ENCODE measurements at places on chromosomes 5 and 9. TPM values are rescaled to one million over a fixed set of nuclear protein-coding genes. Genes with fewer than 3 reads are reported as not detected.

STING1 gene
- 15.1 TPM for total RNA-seq

- H3K36me3 ChIP-seq: no peaks in the 10 kb centered on the region
- no peak for DNase-seq
- no peak overlapping the region for H3K27ac ChIP-seq
- no peaks in the 10 kb centered on the region for H3K27me3 ChIP-seq
- H3K4me1 ChIP-seq: no peaks in the 10 kb centered on the region
Measured at GRCh38 chr5:146098047-146098446, 7.3 kb downstream of the PLAC8L1 start.

DNA sequence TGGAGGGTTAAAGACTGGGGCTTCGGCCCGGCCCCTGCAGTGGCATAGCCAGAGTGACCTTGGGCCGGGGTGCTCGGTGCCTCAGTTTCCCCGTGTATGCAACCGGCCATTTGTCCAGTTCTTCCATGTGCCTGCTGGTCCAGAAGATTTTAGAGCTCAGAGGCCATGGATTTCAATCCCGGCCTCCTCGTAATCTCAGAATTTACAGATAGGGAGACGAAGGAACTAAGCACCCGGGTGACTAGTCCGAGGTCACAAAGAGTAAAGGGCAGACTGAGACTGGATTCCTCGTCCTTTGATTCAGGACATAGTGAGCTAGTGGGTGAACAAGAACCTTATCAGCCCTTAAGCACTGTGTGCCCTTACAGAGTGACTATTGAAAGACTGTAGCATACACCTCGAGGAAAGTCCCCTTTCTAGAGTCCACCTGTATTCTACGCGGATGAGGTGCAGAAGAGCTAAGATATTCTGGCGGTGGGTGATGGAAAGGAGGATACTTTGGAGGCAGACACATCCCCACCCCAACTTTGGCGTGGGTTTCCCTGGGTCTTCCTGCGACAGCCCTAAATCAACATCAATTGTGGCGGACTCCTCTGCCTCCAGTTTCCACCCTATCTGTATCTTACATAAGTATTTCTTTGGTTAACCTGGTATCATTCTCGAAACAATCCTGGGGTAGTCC lies 597 bp downstream of the SLC31A1 start:
- no peaks in the 10 kb centered on the region for H3K4me1 ChIP-seq
- no peak for DNase-seq
- no peaks in the 10 kb centered on the region for H3K27me3 ChIP-seq

DNA sequence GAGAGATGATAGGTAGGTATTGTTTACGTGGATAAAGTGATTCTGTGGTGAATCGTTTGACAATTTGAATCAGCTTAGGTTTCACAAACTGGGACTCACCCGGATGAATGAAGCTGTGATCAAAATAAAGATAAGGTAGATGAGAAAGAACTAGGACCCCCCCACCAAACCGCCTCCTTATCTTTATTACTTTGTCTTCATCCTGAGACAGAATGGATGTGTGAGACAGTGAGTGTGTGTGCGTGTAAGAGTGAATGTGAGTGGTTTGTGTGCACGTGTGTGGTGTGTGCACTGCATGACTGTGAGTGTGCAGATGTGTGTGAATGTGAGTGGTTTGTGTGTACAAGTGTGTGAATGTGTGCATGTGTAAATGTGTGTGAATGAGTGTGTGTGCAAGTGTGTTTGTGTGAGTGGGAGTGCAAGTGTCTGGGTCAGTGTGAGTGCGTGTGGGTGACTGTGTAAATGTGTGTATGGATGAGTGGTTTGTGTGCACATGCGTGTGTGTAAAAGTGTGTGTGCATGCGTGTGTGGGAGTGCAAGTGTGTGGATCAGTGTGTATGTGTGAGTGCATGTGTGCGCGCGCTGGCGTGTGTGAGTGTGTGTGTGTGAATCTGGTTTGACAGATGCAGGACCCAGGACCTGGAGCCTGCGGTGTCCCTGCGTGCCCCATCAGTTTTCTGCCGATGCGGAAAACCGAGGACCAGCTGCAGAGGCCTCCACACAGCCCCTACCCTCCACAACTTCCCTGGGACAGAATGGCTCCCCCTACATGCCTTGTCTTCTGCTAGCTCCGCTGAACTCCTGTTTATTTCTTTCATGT lies 11.4 kb upstream of the ENG start:
- no peaks in the 10 kb centered on the region for H3K27me3 ChIP-seq
- no peaks in the 10 kb centered on the region for H3K4me1 ChIP-seq
- no peak overlapping the region for H3K27ac ChIP-seq
- H3K4me3 ChIP-seq: no peak overlapping the region
- DNase-seq: no peak

VCAN gene
- 10.5 TPM for total RNA-seq

- H3K4me1 ChIP-seq: no peaks in the 10 kb centered on the region
- no peak overlapping the region for H3K27ac ChIP-seq
- no peaks in the 10 kb centered on the region for H3K36me3 ChIP-seq
Measured at GRCh38 chr9:83167126-83167525, 104.2 kb upstream of the RASEF start.

GRCh38 chr5:137734962-137735554 lies 831 bp downstream of the KLHL3 start:
- H3K4me1 ChIP-seq: peaks cover 5% of the 10 kb centered on the region
- peak; percentile 50 for DNase-seq
- peak overlapping the region; percentile 35 for H3K4me3 ChIP-seq
- no peaks in the 10 kb centered on the region for H3K27me3 ChIP-seq
- peak overlapping the region; percentile 50 for H3K27ac ChIP-seq

GRCh38 chr5:17317473-17317872 lies 100.0 kb downstream of the BASP1 start:
- DNase-seq: peak; percentile 63
- no peaks in the 10 kb centered on the region for H3K36me3 ChIP-seq
- no peak overlapping the region for H3K4me3 ChIP-seq
- H3K27me3 ChIP-seq: no peaks in the 10 kb centered on the region
- H3K4me1 ChIP-seq: no peaks in the 10 kb centered on the region

GRIN3A gene
- total RNA-seq: not detected

DNA sequence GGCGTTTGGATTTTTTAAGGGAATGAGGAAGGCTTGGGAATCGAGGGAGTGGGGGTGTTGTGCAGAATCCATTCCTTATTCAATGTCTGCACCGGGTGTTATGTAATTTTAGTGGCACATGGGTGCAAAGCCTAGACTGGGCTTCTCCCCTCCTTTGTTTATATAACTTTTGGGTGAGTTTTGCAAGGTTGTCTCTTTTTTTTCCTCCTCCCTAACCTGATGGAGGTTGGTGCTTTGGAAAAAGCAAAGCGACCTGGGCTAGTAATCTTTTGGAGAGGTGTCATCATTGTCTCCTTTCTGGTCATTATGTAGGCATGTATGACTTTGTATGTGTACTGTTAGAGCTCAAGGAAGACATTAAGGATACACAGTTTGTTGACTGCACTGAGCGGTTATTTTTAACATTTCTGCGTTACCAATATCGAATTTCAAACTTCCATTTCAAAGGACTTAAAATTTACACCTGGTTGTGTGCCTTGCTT lies 3.1 kb downstream of the SMARCA2 start:
- H3K4me3 ChIP-seq: peak overlapping the region; percentile 92
- no peaks in the 10 kb centered on the region for H3K36me3 ChIP-seq
- H3K4me1 ChIP-seq: peaks cover 41% of the 10 kb centered on the region

GARIN3 gene
- total RNA-seq: not detected

GRCh38 chr9:17875886-17876285 lies 297.0 kb downstream of the SH3GL2 start:
- H3K36me3 ChIP-seq: no peaks in the 10 kb centered on the region

- no peaks in the 10 kb centered on the region for H3K36me3 ChIP-seq
- no peaks in the 10 kb centered on the region for H3K27me3 ChIP-seq
- no peaks in the 10 kb centered on the region for H3K4me1 ChIP-seq
- DNase-seq: no peak
- no peak overlapping the region for H3K4me3 ChIP-seq
Measured at GRCh38 chr5:127871503-127872153, 168.4 kb downstream of the CCDC192 start.

GRCh38 chr5:131206772-131207171 lies 36.0 kb downstream of the LYRM7 start:
- DNase-seq: no peak
- H3K27ac ChIP-seq: no peak overlapping the region
- H3K4me1 ChIP-seq: no peaks in the 10 kb centered on the region
- no peak overlapping the region for H3K4me3 ChIP-seq
- H3K27me3 ChIP-seq: no peaks in the 10 kb centered on the region

GRCh38 chr9:105883847-105884246 lies 189.5 kb downstream of the TMEM38B start:
- H3K4me1 ChIP-seq: no peaks in the 10 kb centered on the region
- no peak overlapping the region for H3K27ac ChIP-seq
- H3K4me3 ChIP-seq: no peak overlapping the region
- no peaks in the 10 kb centered on the region for H3K36me3 ChIP-seq

- H3K27me3 ChIP-seq: no peaks in the 10 kb centered on the region
- H3K4me3 ChIP-seq: no peak overlapping the region
- no peak overlapping the region for H3K27ac ChIP-seq
- no peaks in the 10 kb centered on the region for H3K4me1 ChIP-seq
- no peak for DNase-seq
- H3K36me3 ChIP-seq: no peaks in the 10 kb centered on the region
Measured at GRCh38 chr5:5386329-5386728, 36.1 kb upstream of the ICE1 start.

GRCh38 chr9:137220317-137221094 lies 1.5 kb downstream of the RNF208 start:
- H3K4me1 ChIP-seq: peaks cover 44% of the 10 kb centered on the region
- no peak for DNase-seq
- peaks cover 4% of the 10 kb centered on the region for H3K36me3 ChIP-seq
- no peak overlapping the region for H3K4me3 ChIP-seq

DNA sequence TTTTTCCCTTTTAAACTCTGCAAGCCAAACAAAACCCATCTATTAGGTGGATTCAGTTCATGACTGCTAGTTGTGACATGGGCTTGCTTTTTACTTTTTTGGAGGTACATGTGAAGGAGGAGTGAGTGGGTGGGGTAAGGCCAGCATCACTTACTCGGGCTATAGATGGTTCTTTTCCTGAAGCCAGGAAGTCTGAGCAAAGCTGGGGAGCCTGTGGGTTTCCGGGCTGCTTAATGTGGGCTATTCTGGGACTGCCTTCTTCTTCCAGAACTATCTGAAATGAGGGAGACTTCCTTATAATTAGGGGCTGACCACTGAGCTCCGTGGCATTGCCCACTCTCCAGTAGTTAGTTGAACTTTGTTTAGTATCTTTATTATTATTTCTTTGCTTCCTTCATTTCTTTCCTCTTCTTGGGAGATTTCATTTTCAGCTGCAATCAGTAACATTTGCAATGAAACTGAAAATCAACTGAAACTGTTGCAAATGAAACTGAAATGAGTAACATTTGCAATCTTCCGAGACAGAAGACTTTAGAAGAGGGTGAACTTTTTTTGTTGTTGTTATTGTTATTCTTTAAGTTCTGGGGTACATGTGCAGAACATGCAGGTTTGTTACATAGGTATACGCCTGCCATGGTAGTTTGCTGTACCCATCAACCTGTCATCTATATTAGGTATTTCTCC lies 204.9 kb downstream of the LRRC70 start:
- no peak for DNase-seq
- H3K27ac ChIP-seq: no peak overlapping the region
- H3K4me3 ChIP-seq: no peak overlapping the region
- H3K27me3 ChIP-seq: no peaks in the 10 kb centered on the region
- no peaks in the 10 kb centered on the region for H3K4me1 ChIP-seq

DNA sequence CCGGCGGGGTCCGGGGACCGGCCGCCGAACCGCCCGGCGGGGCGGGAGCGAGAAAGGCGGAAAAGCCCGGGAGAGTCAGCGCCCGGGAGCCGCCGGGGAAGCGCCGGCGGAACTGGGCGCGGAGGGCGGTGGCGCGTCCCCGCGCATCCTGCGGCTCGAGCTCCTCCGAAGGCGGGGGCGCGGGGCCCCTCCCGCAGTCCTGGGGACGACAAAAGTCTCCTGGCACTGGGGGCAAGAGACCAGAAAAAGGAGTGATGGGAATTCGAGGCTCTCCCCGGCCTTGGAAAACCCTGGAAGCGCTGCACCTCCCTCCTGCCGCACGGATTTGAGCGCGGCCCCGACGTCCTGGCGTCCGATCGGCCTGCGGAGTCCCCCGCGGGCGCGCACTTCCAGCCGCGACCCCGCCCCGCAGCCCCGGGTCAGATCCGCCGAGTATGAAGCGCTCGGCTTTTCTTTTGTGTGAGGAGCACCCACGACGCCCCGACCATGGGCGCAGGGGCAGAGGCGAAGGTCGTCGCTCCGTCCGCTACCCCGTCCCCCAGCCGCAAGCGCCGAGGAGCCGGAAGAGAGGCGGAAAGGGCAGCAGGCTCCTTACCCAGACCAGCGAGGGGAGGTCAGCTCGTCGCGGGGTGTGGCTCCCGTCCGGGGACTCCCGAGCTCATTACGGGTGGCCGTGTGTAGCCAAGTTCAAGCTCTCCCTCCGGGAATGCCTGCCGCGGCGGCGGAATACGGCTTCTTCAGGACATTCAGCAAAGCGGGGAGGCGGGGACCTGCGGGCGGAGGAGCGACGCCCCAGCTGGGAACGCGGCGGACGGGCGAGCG lies at the start of gene EPB41L4A:
Gene EPB41L4A, minus strand, starts transcription at position 114 of the 822 bp plus-strand sequence. CDS start 238 bp downstream, outside the sequence.
- no peak for DNase-seq
- H3K27me3 ChIP-seq: no peaks in the 10 kb centered on the region
- no peaks in the 10 kb centered on the region for H3K4me1 ChIP-seq
- no peaks in the 10 kb centered on the region for H3K36me3 ChIP-seq

DNA sequence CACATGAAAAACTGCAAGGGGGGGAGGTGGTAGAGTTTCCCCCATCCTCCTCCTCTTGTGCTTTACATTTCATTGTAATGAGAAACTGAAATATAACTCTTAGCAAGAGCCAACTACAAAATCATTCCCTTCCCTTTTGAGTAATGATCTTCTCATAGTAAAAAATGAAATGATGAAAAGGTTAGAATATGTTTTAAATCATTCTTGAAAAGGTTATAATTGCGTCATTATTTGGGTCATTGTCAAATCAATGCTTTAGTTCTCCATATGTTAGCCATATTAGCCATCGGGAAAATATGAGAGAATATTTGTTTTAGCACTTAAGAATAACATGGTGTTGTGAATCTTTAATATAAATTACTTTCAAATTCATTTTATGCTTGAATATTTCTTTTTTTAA lies 1185.0 kb upstream of the CDH18 start:
- no peak for DNase-seq
- H3K4me3 ChIP-seq: no peak overlapping the region
- no peak overlapping the region for H3K27ac ChIP-seq
- H3K36me3 ChIP-seq: no peaks in the 10 kb centered on the region

DNA sequence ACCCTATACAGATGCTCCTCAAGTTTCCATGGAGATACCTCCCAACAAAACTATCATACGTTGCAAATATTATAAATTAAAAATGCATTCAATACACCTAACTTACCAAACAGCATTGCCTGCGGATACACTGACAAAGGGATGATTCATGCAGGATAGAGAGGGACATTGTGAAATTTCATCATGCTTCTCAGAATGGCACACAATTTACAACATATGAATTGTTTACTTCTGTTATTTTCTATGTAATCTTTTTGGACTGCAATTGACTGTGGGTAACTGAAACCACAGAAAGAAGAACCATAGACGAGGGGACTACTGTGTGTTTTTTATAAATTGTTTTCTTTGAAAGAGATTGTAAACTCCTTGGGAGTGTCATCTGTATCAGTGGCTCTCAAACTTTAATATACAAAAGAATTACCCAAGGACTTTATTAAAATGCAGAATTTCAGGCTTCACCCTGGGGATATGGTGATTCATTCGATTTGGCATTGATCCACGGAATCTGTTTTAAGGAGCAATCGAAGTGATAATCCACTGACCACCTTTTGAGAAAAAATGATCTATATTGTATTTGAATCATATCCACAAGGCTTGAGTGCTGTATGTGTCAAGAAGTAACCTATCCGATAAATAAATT lies 146.4 kb downstream of the SGCD start:
- H3K36me3 ChIP-seq: no peaks in the 10 kb centered on the region
- no peak overlapping the region for H3K4me3 ChIP-seq
- DNase-seq: no peak
- H3K4me1 ChIP-seq: no peaks in the 10 kb centered on the region
- H3K27me3 ChIP-seq: no peaks in the 10 kb centered on the region

All from Peyer's patch (tissue), 4 donors.